Endothelial cell of coronary artery (primary cell): ENCODE measurements at places on chromosomes 3 and 15. TPM values are rescaled to one million over a fixed set of nuclear protein-coding genes. Genes with fewer than 3 reads are reported as not detected.

Gene GOLGA8G
- total RNA-seq = not detected in 2 replicates

Gene GLDN
- 0.09 TPM in 1 of 2 replicates, not detected in the other for total RNA-seq

Gene CHL1
- not detected in 2 replicates for total RNA-seq

Gene CA12
- total RNA-seq = 0.90 and 4.0 TPM in 2 replicates

Gene CD86
- under 0.01 TPM in 1 of 2 replicates, not detected in the other for total RNA-seq

Gene SCAANT1
- 1.2 TPM in 1 of 2 replicates, not detected in the other for total RNA-seq

Gene BUB1B
- total RNA-seq = 10.1 and 29.4 TPM in 2 replicates

Gene CELF6
- not detected in 2 replicates for total RNA-seq

Gene GOLGA8J
- 0.09 TPM in 1 of 2 replicates, not detected in the other for total RNA-seq

Gene COL6A5
- total RNA-seq = not detected in 2 replicates
